ENCODE measurements at places on chromosomes 13 and 19.

DNA sequence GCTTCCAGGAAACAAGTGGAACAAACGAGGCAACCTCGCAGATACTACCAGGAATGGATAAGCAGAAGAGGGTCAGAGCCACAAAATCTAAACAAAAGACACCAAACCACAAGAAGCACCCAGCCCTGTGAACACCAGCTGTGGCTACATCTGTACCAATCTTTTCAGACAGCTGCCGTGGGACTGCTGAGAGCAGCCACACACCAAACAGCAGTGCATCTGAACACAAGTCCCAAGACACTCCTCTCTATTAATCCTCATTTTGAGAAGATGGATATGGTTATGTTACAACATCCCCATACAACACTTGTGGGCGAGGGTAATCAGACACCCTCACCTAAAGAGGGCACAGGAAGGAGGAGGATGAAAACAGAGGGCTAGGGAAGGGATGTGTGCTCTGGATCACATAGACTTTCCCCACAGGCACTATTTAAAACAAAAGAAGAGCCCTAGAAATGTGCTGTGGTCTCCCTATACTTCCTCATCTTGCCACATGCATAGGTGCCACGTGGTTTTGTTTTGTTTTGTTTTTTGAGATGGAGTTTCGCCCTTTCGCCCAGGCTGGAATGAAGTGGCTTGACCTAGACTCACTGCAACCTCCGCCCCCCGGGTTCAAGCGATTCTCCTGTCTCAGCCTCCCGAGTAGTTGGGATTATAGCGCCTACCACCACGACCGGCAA is 41.6 kb upstream of the ZNF14 start:
- no peak for DNase-seq

GRCh38 chr13:67642657-67643056 is 412.5 kb upstream of the PCDH9 start:
- no peak for DNase-seq

GRCh38 chr19:39413911-39414608 is 1.6 kb downstream of the PLEKHG2 start:
- DNase-seq: peak; percentile 63

- DNase-seq: no peak
Measured at GRCh38 chr13:33932769-33933406, 114.9 kb downstream of the RFC3 start.

- DNase-seq: peak; percentile 71
Measured at GRCh38 chr19:39843919-39844793, 2.0 kb downstream of the FBL start.

DNA sequence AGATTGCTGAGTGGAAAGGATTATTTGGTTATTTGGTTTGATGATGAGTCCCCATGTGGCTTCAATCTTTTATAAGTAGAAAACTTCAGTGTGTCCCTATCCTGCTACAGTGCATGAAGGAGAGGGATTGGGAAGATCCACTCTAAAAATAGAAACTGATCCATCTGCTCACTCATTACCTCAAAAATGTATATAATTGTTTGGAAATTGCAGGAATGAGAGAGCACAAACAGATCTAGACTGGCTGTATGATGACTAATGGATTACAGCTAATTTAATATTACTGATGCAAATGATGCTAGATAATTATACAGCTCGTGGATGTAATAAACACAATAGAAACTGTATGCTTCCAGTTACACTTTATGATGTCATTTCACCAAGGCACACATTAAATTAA is 625.3 kb upstream of the PRR20A start:
- no peak for DNase-seq

DNA sequence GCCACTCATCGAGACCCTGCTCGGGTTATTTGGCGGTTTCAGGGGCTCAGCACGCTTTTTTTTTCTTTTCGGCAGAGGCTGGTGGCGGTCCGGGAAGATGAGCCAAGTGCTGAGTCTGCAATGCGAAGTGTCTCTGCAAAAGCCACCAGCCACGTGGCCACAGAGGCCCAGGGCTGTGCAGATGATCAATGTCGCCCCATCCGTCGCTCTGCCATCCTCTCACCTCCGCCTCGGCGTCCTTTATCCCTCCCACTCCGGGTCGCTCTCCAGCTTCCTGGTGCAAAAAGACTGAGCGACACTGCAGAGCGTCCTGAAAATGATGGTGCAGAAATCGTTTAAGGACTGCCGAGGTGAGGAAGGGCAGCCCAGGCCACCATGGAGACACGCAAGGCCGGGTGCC is 55.0 kb downstream of the TINCR start:
- DNase-seq: no peak
